ENCODE measurements at places on chromosomes 3 and 15.

- no peak for DNase-seq
Measured at GRCh38 chr15:90579213-90579612, 49.5 kb downstream of the CRTC3 start.

DNA sequence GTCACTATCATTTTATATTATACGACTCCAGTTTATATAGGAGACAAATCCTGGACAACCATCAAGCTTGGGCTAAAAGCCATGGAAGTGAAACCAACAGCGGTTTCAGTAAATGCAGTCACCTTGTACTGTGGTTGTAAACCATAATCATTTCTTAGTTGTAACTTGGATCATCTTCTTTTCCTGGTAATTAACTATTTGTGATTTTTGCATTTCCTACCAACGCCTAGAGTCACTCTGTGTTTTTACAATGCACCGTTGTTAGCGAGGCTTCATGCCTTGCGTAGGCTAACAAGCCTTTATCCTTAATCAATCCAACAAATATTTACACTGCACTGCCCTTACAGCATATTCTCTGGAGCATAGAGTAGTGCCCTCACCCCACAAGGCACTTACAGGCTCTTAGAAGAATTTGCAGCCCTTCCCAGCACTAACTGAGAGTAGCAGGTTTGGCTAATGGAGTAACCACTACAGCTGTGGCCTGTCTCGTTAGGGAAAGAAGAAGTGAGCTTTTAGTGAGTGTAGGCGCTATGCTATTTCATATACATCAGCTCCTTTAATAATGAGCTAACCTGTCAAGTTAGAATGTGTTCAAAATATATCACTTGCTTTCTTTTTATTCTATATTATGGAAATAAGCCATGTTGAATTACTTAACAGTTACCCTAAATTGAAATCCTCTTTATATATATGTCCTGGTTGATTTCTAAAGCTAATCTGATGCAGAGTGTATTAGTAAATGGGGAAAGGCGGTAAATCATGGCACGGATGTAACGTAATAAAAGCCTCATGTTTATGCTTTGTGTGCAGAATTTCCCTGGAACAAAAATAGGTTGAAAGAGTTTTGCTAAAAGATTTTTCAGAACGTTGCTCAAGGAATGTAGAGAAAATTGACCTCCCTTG lies 62.8 kb downstream of the ABHD2 start:
- no peak for DNase-seq

DNA sequence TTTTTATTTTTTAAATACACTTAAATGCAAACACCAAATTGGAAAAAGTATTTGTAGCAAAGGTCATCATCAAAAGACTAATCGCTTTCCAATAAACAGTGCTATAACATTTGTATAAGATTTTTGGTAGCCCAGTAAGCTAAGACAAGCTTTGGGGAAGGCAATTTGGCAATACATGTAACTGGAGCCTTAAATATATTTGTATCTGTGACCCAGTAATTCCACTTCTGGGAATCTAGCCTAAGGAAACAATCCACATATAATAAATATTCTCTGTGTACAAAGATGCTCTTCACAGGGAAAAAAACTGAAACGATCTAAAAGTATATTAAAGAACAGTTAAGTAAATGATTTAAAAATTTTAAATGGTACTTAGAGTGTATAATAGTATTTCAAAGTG lies 65.5 kb upstream of the TJP1 start:
- DNase-seq, result no peak

GRCh38 chr15:80476036-80476435 lies 71.9 kb downstream of the ARNT2 start:
- no peak for DNase-seq

- no peak for DNase-seq
Measured at GRCh38 chr3:27669591-27669990, 52.5 kb downstream of the EOMES start.

GRCh38 chr15:64686130-64686735 lies 89.2 kb downstream of the RBPMS2 start:
- no peak for DNase-seq

DNA sequence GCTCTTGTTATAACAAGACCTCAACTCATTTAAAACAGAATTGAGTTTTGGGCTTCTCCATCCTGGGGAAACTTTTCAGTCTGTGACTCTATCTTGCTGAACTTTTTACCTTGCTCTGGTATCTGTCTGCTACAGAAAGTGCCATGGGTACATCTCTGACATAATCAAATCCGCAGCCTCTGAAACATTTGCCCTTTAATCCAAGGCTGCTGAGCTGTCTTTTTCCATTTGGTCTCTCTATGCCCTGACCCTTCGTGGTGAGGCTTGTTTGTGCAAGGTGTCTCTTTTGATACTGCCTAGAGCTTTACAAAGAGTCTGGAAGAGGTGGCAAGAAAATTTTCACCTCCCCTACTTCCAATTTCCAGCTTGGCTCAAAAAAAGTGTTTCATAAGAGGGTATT lies 11.3 kb downstream of the TMEM108 start:
- DNase-seq, result no peak

- DNase-seq, result no peak
Measured at GRCh38 chr3:37479981-37480380, 305.6 kb upstream of the LRRFIP2 start.

GRCh38 chr3:27311400-27311799 lies 57.8 kb downstream of the NEK10 start:
- DNase-seq, result no peak

DNA sequence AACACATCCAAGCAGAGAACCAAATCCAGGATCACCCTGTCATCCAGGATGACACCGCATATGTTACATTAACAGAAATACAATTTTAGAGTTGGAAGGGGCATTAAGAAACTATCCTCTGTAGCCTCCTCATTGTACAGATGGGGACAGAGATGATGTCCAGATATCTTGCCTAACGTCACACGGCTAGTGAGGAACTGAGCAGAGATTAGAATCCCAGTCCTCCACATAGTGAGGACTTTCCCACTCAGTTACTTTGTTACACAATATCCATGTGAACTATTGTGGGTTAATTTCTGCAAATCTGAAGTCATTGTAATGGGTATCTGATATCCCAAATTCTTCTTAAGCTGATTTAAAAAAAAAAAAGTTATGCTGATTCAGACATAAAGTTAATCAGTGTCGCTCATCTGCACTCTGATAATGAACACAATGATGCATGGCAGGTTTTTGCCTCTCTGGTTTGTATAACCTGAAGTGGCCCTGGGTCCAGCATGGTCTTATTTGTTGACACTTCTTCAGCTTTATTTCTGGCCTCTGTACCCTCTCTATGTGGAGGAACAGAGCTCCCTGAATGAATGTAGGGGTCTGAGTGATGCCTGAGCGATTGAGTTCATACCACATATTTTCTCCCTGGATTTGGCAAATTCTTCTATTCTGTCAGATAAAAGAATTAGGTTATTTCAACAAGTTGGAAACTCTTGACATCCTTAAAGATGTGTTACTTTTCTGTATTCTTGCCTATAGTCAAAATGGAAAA lies 76.0 kb upstream of the LIMD1 start:
- DNase-seq, result no peak

DNA sequence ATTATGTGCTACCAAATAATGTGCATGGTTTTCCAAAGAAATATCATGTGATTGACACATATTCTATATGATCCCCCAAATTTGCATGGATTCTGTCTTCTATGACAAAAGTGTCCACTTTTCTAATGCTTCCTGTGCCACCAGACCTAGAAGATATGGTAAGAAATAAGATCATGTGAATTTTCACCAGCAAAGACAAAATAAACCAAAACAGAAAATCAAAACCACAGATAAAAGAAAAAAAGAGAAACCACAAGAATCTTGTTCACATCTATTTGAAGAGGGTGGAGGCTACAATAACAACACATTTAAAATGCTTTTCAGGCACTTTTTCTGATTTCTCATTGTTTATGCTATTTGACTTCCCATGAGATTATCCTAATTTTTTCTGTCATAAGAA lies 303.4 kb downstream of the DIPK2A start:
- no peak for DNase-seq

- no peak for DNase-seq
Measured at GRCh38 chr3:147737376-147737775, 328.2 kb downstream of the ZIC1 start.

GRCh38 chr3:19267040-19267439 lies 118.7 kb downstream of the KCNH8 start:
- DNase-seq, result no peak

DNA sequence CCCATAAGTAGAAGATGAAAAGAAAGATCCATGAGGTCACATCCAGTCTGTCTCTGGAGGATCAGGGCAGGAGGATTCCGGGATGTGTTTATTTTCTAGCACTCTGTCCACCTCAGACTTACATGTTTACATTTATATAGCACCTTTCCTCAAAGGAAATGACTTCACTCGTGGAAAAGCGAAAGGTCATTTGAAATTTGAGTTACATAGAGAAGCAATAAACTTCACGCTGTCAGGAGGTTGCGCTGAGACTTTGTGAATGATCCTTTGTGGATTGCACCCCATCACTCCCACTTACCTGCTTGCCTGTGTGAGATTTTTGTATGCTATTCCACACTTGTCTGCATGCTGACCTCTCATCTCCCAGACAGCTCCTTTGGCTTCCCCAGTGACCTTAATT lies 540.5 kb downstream of the AGBL1 start:
- DNase-seq, result no peak

GRCh38 chr3:112670824-112671223 lies 29.9 kb upstream of the CCDC80 start:
- no peak for DNase-seq

- no peak for DNase-seq
Measured at GRCh38 chr3:105801397-105801796, 67.4 kb downstream of the CBLB start.

GRCh38 chr15:82931221-82931620 lies 21.3 kb downstream of the HOMER2 start:
- DNase-seq, result no peak

GRCh38 chr3:81326245-81326644 lies 435.2 kb downstream of the GBE1 start:
- DNase-seq, result no peak

Data from H1 (cell line).